ENCODE measurements at places on chromosomes 3 and 15.

DNA sequence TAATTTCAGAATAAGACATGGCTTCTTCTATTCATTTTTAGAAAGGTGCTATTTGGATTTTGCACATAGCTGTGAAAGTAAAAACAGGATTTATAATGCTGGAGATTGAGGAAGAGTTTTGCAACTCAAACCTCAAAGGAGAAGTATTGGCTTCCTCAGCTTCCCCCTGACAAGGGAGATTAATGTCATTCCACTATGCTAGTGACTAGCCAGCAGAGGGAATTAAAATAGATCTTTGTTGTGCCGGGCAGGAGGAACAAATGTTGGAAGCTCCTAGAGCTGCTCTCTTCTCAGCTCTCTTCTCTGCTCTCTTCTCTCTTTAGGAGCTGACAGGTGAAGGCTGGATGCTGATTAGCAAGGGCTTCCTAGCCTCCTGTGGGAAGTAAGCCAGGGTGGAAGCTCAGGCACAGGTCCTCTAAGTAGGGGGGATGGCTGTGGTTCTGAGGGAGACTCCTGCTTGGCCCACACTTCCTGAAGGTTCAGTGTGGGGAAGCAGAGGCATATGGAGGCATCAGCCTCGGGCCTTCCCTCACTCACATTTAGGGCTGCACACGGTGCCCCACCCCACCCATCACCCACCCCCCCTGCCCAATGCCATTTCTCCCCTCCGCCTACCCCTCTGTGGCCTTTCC lies 29.6 kb downstream of the CX3CR1 start:
- DNase-seq, result no peak

DNA sequence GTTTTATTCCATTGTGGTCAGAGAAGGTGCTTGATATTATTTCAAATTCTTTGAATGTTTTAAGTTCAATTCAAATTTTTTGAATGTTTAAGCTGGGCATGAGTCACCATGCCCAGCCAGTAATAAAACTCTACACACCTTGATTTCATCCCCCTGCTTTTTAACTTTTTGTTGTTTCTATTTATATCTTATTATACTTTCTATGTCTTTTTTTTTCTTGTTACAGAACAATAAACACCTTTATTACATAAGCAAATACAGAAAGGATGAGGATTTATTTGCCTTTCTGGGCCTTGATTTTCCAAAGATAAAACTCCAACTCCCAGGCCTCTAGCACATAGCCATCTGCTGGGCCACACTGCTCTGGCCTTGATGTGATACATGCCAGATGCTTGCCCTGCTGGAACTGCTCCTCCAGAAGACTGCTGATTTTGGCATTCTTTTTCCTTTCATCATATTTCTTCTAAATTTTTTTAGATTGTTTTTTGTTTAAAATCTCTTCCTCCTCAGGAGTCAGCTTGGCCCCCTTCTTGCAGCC lies 14.0 kb downstream of the DNAH12 start:
- peak; percentile 8 for DNase-seq

GRCh38 chr3:152650177-152650576 lies 184.8 kb upstream of the P2RY1 start:
- peak; percentile 14 for DNase-seq

GRCh38 chr3:11455956-11456355 lies 183.8 kb downstream of the ATG7 start:
- peak; percentile 81 for DNase-seq

- DNase-seq, result peak; percentile 0
Observed at GRCh38 chr15:47095833-47096232, 621.5 kb upstream of the SEMA6D start.

DNA sequence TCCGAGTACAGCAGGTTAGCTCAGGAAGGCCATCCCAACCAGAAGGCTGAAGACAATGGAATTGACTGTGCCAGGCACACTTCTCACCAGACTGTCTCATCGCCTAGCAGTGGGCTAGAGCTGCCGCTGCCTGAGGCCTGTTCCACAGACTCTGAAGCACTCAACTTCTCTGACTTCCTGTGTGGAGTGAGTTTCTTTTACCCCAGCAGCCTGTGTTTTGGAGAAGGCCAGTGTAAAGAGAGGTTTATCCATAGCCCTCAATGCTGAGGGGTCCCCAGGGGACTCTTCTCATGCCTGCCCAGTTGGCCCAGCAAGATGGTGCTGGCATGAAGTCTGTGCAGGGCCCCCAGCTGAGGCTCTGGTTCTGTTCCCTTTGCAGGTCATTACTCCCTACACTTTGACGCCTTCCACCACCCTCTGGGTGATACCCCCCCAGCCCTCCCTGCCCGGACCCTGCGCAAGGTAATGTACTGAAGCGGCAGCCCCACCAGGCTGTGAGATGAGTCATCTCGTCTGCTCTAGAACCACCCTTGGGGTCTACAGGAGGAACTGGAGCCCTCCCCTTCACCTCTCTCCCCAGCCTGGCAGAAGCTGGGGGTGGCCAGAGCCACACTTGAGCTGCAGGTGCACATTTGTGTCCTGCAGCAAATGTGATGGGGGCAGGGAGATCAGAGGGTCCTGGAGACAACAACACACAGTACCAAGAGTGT lies 5.2 kb upstream of the MANF start:
- no peak for DNase-seq

DNA sequence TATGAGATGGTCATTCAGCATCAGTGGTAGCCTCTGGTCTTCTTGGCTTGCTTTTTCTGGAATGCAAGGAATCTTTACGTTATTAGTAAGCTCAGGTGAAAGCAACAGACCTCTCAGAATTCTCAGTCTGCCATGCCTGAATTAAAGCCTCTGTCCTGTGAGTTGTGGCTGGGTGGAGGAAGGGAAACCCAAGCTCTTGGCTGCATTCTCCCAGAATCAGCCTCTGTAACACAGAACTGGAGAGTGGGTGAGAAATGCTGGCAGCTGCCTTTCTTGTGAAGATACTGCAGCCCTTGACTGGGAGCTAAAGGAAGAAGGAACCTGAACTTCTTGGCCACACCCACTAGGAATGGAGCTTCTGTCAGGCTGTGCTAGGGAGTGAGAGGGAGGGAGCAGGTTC lies 505.8 kb downstream of the EPHA3 start:
- DNase-seq, result no peak

- no peak for DNase-seq
Observed at GRCh38 chr3:17176757-17177156, 292.0 kb downstream of the PLCL2 start.

GRCh38 chr3:18284716-18285115 lies 140.4 kb downstream of the SATB1 start:
- DNase-seq, result no peak

DNA sequence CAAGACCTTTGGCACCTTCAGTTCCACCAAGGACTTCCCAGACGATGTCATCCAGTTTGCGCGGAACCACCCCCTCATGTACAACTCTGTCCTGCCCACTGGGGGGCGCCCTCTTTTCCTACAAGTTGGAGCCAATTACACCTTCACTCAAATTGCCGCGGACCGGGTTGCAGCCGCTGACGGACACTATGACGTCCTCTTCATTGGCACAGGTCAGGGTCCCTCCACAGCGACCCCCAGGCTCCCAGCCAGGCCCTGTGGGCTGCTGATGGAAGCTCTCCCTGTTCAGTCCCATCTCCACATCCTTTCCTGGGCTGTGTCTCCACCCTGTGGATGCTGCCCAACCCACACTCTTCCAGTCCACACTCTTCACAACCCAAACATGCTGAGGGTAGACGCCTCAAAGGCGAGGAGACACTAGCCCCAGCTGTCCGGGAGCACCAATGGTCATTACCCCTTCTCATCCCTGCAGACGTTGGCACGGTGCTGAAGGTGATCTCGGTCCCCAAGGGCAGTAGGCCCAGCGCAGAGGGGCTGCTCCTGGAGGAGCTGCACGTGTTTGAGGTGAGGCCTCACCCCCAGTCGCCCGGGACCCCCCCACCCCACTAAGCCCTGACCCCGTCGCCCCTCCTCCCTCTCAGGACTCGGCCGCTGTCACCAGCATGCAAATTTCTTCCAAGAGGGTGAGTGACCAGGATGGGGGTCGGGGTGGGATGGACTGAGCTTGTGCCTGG lies 4.3 kb upstream of the LSMEM2 start:
- DNase-seq, result peak; percentile 49

DNA sequence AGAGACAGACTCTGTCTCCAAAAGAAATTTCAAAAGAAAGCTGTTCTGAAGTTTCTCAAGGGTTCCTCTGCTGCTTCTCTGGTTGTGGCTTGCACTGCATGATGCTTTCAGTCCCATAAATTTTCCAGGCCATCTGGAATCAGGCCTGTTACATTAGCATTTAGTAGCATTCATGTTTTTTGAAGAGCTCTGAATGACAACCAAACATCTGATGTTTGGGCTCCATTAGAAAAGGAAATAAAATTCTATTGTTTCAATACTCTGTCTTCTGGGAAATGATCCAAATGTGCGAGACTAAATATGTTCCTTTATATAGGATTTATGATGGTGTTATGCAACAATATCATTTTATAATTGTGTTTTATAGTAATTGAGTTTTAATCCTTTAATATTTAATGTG lies 455.8 kb downstream of the GABRG3 start:
- DNase-seq, result no peak

GRCh38 chr15:94057305-94057704 lies 174.1 kb upstream of the MCTP2 start:
- no peak for DNase-seq

GRCh38 chr15:88563638-88564037 lies 17.2 kb upstream of the DET1 start:
- DNase-seq, result no peak

DNA sequence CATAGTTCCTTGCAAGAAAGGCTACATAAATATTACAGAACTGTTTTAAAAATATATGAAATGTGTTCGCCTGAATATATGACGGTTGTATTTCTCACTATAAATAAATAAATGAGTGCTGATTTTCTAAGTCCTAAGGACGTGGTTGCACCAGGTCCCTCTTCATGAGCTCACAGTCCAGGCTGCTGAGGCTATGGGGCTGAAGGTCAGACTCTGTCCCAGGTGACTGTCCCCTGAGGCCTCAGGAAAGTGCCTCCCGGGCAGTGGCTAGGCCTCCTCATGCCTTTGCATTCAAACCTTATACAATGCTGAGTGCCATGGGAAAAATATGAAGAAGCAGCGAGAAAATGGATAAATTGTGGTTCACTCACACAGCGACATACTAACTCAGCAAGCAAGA lies 43.5 kb upstream of the SSR3 start:
- no peak for DNase-seq

- peak; percentile 89 for DNase-seq
Observed at GRCh38 chr15:90414408-90415028, 26.5 kb downstream of the IQGAP1 start.

DNA sequence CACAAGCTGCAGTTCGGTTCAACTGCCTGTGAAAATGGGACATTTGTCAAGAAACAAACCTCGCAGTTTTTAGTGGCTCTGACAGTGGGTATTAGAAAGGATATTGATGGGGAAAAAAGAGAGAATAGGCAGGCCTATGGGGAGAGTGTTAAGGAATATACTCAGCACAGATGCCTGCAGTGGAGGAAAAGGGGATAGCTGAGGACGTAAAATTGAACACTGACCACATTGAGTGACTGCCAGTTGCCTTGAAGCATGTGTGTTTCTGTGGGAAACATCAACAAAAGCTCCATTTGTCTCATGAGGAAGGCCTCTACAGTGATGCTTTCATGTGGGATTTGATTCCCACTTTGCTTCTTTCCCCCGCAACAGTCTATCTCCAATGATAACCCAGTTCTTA lies 1042.1 kb downstream of the TUSC7 start:
- DNase-seq, result no peak

- DNase-seq, result peak; percentile 63
Observed at GRCh38 chr15:73677146-73677607, 7.0 kb upstream of the CD276 start.

DNA sequence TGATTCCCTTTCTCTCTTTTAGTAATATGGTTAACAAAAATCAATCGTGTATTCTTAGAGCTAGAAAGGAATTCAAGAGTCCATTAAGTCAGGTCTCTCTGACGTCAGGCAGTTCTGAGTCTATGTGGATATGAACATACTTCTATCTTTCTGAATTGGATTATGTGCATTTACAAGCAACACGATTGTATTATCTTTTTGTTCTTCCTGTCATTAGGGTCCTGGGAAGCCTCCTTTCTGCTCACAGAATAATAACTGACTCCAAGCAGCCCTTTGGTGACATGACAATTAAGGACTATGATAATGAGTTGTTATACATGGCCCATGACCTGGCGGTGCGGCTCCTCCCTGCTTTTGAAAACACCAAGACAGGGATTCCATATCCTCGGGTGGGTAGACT lies 14.0 kb downstream of the EDEM1 start:
- DNase-seq, result no peak

GRCh38 chr15:60265057-60265456 lies 132.7 kb downstream of the ANXA2 start:
- DNase-seq, result no peak

GRCh38 chr3:122208579-122208978 lies 25.1 kb downstream of the CASR start:
- DNase-seq, result no peak

Data from astrocyte of the spinal cord (primary cell).